Kidney (tissue), 22 donors: ENCODE measurements at places on chromosomes 2 and 18. TPM values are rescaled to one million over a fixed set of nuclear protein-coding genes. Genes with fewer than 3 reads are reported as not detected.

Gene TUBB8B
- polyA plus RNA-seq: 0.45 TPM

Gene DNAJC5G
- polyA plus RNA-seq: not detected

Gene BMP10
- not detected for polyA plus RNA-seq

Gene PDE1A
- 40.4 TPM for polyA plus RNA-seq

Gene SLC4A3
- 5.2 TPM for polyA plus RNA-seq

Gene SLC66A3
- polyA plus RNA-seq: 28.4 TPM

Gene PLGLB2
- polyA plus RNA-seq: 1.3 TPM

Gene KCNG2
- polyA plus RNA-seq: not detected
